Activated naive CD4-positive, alpha-beta T cell treated with anti-CD3 and anti-CD28 coated beads, Interleukin-2, amount 50 U/mL, for 72 hours (primary cell): ENCODE measurements at places on chromosomes 3 and 15.

GRCh38 chr3:6510713-6511112, 350.2 kb upstream of the GRM7 start:
- no peak for DNase-seq

DNA sequence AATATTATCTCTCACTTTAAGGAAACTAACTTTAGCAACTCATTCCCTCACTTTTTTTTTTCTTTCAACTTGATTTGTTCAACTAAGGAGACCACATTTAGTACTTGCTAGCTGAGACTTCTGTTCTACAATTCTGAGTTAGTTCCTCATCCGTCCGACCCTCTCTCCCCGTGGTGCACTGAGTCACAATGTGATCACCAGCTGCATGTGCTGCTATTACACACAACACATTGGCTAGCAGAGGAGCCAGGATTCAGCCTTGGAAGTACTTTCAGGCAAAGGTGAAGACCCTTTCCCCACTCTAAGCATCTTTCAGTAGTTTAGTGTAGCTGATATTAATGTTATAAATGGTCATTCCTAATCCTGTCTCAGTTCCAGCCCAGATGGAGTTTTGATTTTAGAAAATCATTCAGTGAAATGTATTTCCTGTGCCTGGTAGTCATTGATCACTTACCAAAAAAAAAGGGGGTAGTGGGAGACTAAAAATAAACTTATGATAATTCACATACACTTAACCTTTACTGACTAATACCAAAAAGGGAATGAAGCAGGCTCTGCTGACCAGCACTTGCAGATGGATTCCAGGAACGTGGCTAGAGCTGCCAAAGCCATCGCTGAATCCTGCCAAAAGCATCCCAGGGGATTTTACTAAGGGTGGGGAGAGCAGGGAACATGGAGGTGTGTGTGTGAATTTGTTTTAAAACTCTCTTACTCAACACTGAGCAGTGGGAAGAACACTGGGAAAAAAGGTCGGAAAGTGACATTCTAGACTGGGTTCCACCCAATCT, 424.8 kb downstream of the LPP start:
- peak; percentile 6 for DNase-seq

DNA sequence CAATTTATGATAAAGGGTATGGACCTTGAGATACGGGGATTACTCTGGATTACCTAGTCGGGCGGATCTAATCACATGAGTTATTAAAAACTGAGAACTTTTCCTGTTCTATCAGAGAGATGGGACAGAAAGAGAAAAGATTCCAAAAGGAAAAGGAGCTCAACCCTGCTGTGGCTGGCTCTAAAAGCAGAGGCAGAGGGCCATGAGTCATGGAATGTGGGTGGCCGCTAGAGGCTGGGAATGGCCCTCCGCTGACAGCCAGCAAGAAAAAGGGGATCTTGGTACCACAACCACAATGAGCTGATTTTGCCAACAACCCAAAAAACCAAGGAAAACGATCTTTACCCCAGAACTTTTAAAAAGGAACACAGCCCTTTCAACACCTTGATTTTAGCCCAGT, 210.0 kb downstream of the MAGI1 start:
- no peak for DNase-seq

- DNase-seq = no peak
Observed at GRCh38 chr3:195587406-195587805, 3.7 kb upstream of the APOD start.

DNA sequence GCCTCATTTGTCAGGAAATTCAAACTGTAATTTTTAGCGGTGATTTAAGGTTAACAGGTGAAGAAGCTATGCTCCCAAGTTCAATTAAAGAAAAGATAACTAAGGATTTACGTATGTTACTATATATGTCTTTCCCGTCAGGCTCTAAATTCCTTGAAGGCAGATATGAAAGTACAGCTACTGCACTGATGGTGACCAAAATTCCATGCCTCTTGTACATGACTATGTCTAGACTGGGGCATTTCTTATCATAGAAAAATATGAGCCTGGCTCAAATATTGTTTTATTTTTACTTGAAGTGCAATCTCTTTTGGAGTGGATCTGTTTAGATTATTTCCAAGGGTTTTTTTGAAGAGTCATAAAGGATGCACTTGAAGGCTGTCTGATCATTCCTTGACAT, 647.1 kb upstream of the KCNMB2 start:
- DNase-seq = no peak

DNA sequence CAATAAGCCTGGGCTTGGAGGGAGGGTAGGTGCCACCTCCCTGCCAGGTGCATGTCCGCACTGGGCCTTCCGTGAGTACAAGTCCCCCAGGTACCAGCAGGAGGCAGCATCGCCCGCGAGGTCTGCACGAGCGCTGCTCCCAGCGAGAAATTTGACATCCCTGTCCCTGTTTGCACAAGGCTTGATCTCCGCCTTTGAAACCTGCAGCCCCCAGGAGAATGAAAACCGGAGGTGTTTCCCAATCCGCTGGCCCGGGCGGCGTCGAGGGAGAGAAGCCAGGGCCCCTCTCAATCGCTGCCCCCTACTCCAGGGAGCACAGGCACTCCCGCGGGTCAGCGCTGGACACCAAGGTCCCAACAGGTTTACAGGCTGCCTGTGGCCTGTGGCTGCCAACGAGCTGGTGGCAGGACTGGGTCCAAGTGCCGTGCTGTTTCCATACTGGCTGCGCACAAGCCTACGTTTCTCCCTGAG, 961 bp downstream of the HAPLN3 start:
- peak; percentile 78 for DNase-seq

DNA sequence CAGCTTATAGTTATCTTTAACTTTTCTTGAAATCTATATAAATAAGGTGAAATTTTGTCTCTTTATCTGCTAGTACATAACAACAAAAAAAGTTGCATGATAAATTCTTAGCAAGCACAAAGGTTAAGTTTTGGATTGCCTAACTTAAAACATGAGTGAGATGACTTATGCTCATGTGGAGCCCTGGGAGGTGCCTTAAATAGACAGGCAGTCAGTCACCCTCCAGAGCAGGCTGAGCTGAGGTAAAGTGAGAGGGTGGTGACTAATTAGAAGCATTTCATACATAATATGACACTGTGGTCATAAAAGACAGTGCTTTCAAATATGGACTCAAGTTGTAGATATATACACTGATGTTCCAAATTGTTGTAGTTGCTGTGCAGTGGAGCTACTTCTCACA, 14.6 kb upstream of the MME start:
- no peak for DNase-seq

DNA sequence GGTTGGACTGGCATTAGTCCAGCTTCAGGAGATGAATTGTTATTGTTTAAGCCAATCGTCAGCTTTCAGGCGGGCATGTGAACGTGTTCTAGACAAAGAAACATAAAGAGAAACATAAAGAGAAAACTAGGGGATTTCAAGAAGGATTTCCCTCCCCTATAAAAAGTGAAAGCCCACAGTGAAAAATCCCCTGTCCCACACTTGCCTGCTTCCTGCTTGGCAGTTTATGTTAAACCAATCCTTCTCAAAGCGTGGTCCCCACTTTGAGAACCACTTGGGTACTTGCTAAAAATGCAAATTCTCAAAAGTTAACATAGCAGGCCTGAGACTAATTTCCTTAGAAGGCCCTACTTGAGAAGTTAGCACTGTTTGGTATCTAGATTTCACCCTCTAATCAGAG, 293.0 kb upstream of the SOX14 start:
- no peak for DNase-seq

- DNase-seq = no peak
Observed at GRCh38 chr15:57323806-57324589, 52.3 kb upstream of the CGNL1 start.

DNA sequence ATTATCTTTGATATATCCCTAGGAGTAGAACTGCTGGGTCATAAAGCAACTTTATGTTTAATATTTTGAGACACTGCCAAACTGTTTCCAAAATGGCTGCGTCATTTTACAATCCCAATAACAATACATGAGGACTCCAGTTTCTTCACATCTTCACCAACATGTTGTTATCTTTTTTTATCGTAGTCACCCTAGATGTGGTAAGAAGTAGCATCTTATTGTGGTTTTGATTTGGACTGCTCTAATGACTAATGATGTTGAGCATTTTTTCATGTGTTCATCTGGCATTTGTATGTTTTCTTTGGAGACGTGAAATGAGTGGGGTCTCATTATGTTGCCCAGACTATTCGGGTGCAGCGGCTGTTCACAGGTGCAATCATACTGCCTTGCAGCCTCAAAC, 83.8 kb downstream of the MAP4 start:
- DNase-seq = no peak

GRCh38 chr3:122562923-122563716, 980 bp downstream of the PARP9 start:
- no peak for DNase-seq

- DNase-seq = no peak
Observed at GRCh38 chr15:29788433-29789034, 33.7 kb downstream of the TJP1 start.

GRCh38 chr3:49533786-49534519, 20.3 kb upstream of the BSN start:
- no peak for DNase-seq

DNA sequence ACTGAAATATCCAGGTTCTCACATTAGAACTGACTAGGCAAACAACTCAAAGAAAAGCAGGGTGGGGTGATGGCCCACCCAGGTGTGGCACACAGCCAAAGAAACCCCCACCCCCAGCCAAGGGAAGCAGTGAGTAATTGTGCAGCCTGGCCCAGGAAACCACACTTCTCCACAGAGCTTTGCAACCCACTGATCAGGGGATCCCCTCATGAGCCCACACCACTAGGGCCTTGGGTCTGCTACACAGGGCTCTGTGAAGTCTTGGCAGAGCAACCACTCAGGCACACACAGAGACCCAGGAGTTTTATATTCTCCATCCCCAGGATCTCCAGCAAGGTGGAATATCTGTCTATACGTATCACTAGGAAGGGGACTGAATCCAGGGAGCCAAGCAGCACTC, 22.2 kb upstream of the TRIM42 start:
- DNase-seq = no peak

GRCh38 chr15:96183867-96184266, 146.6 kb upstream of the NR2F2 start:
- DNase-seq = no peak

GRCh38 chr15:48647962-48648361, 2.5 kb upstream of the FBN1 start:
- no peak for DNase-seq

- no peak for DNase-seq
Observed at GRCh38 chr3:42871592-42872196, 4.0 kb downstream of the CYP8B1 start.

GRCh38 chr3:38655708-38656300, 6.3 kb upstream of the SCN5A start:
- DNase-seq = no peak

DNA sequence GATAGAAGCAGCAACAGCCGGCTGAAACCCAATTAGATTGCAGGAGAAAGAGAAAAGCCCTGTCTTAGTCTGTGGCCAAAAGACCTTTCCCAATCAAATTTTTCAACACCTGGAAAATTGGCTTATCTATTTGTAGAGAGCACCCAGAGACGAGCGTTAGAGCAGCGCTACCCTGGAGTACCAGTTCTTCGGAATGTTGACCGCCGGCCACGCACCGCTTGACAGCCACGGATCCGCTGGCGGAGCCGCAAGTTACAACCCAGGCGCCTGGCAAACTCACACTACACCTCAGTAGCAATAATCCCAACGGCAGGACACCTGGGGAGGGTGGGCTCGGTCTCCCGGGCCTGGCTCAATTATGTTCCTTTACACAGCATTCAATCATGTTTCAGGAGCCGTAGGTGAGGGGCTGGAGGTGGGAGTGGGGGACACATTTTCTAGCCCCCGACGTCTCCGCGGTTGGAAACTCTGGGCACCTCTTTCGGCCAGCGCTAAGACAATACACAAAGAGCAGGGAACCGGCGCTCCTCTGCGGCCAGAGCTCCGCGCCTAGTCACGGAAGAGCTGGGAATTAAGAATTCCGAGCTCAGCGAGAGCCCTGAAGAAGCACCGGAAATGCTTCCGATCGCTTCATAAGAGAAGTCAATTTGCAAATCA, 1.2 kb downstream of the MB21D2 start:
- DNase-seq = no peak

- no peak for DNase-seq
Observed at GRCh38 chr3:174337227-174337626, 521.9 kb upstream of the NAALADL2 start.

DNA sequence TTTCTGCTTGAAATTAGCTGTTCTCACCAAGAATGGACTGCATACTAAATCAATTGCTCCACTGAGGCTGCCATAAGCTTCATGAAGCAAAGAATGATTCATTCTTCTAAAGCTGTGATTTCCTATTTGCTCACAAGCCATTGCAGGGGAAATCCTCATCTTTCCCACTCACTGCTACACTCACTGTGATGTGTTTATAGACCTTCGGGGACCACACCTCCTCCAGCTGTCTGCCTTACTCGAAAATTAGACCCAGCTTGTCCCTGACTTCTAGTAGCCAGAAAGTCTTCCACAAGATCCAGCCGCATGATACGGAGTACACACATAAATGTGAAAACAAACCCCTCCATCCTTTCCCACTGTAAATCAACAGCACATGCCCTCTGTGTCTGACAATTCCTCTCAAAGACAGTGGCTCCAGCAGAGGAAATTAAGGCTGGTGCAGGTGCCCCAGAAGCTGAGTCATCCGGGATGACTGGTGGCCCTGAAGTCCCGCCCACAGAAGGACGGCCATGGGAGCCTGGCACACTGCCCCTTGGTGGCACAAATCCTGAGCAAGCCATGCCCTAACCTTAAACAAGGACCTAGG, 172.0 kb downstream of the STT3B start:
- no peak for DNase-seq

GRCh38 chr15:80514071-80514780, 110.0 kb downstream of the ARNT2 start:
- DNase-seq = no peak

GRCh38 chr3:134035836-134036235, 6.1 kb upstream of the SLCO2A1 start:
- no peak for DNase-seq

DNA sequence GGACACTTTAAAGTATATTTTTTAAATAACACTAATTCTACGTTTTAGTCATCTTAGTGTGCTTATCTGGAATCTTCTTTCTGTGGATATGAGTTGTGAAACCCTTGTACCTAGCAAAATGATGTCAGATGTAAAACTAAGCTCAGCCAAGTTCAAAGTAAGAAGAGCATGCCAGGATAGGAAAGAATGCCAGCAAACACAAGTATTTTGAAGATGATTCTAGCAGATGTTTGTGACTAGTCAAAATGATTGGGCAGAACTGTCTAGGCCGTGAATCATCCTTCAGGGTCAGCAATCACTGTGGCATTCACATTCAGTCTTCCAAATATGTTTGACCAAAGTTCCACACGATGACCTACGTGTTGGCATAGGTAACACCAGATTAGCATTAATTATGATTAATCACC, 5.4 kb upstream of the PLOD2 start:
- no peak for DNase-seq

DNA sequence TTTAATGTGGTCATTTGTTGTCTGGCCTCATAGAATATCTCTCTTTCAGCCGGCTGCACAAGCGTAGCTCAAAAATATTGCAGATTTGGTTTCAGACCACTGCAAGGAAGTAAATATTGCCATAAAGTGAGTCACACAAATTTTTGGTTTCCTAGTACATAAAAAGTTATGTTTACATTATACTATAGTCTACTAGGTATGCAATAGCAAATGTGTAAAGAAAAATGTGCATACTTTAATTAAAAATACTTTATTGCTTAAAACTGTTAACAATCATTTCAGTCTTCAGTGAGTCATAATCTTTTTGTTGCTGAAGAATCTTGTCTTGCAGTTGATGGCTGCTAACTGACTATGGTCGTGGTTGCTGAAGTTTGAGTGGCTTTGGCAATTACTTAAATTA, 425.1 kb upstream of the ROBO1 start:
- no peak for DNase-seq
